ENCODE measurements at places on chromosomes 3 and 15. TPM values are rescaled to one million over a fixed set of nuclear protein-coding genes. Genes with fewer than 3 reads are reported as not detected.

OR5K2 gene
- total RNA-seq = not detected

COLQ gene
- 2.4 TPM for total RNA-seq

RPN1 gene
- 268 TPM for total RNA-seq

RTP4 gene
- 2.7 TPM for total RNA-seq

ADIPOQ gene
- total RNA-seq = 1,341 TPM

UBAP1L gene
- total RNA-seq = 3.9 TPM

HCLS1 gene
- 84.6 TPM for total RNA-seq

GOLGA6L7 gene
- not detected for total RNA-seq

HMCES gene
- total RNA-seq = 24.8 TPM

CFAP20DC gene
- total RNA-seq = 1.3 TPM

LSG1 gene
- total RNA-seq = 44.8 TPM

CEP19 gene
- 1.5 TPM for total RNA-seq

KNL1 gene
- 3.7 TPM for total RNA-seq

PLA2G4E gene
- not detected for total RNA-seq

RYR3 gene
- 2.0 TPM for total RNA-seq

PIK3CB gene
- total RNA-seq = 40.7 TPM

TGM5 gene
- 1.0 TPM for total RNA-seq

HTR3E gene
- total RNA-seq = not detected

DTWD1 gene
- 31.0 TPM for total RNA-seq

CD200R1 gene
- 3.0 TPM for total RNA-seq
